ENCODE measurements at places on chromosomes 7 and 10. TPM values are rescaled to one million over a fixed set of nuclear protein-coding genes. Genes with fewer than 3 reads are reported as not detected.

- no peak for DNase-seq
Measured at GRCh38 chr10:59838085-59838789, 68.1 kb downstream of the CCDC6 start.

GRCh38 chr10:86077871-86078638 lies 288.5 kb downstream of the GRID1 start:
- peak; percentile 8 for DNase-seq

GRCh38 chr7:37027557-37028341 lies 303.5 kb upstream of the AOAH start:
- DNase-seq, result no peak

IDI1 gene
- 47.3 TPM for polyA plus RNA-seq

- DNase-seq, result no peak
Measured at GRCh38 chr7:131010717-131011431, 276.9 kb upstream of the KLF14 start.

DNA sequence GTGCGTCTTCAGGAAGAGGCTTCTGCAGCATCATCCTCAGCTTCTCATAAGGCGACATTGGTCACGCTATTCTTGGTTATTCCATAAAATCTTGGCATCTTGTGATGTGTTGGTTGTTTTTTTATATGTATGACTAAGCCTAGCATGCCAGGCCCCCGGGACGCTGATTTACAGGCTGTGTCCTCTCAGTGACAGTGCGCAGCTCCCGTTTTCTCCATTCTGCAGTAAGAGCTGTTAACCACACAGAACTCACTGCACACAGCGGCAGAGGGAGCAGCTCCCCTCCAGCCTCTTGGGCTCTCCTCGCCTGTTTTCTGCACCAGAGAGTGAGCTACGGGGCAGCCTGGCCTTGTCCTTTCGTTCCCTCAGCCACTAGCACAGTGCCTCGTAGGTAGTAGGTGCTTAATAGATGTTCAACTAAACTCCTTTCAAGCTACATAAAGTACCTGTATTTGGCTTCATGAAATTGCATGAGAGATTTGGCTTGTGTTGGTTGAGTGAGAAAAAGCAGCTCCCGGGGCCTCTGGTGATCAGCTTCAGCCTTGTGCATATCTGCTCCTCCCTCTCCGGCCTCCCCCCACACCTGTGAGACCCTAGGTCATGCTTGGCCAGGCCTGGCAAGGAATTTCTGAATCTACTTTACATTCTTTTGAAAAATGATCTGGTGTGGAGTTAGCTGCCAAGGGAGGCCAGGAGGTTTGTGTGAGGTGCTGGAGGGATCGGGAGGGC lies 116.2 kb downstream of the WDR37 start:
- DNase-seq, result no peak

DNA sequence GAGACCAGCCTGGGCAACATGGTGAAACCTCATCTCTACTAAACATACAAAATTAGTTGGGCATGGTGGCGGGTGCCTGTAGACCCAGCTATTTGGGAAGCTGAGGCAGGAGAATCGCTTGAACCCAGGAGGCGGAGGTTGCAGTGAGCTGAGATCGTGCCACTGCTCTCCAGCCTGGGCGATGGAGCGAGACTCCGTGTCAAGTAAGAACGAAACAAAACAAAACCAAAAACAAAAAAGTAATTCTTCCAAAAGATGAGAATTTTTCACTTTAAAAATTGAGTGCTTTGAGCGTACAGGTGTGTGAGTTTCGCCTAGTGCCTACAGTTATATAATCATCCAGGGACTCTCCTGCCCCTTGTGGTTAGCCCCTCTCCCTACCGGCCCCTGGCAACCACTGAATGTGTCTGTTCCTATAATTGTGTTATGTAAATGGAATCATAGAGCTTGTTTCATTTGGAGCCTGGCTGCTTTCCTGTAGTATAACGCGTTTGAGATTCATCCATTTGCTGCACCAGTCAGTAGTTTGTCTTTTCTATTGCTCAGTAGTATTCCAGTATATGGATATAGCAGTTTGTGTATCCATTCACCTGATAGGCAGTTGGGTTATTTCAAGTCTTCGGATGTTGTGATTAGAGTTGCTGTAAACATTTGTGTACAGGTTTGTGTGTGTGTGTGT lies 80.0 kb downstream of the RBM33 start:
- DNase-seq, result no peak

STMP1 gene
- polyA plus RNA-seq, result 55.7 TPM

DNA sequence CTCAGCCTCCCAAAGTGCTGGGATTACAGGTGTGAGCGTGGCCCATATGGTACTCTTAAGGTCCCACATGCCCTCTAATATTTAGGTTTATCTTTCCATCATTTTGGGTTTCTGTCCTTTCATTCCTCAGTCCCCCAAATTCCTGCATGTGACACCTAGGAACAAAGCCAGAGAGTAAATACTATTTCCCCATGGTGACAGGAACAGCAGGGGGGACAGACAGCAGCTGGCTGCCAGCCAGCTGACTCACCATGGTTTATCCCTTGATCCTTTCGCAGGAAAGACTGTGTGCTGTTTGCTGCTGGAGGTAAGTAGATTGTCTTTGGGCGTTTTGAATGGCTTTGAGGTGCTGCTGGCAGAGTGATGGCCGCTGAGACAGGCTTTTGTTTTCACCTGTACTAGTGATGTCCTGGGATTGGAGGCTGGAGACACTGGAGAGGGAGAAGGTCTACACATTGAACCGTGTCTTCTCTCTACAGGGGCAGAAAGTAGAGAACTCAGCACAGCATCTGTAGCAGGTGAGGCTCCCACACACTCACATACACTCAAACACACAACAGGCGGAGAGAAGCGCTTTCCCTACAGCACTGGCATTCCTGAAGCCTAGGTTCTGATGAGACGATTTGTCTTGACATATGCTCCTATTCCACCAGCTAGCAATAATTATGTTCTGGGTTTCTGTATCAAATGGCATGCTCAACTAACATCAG lies 83.7 kb upstream of the EFCAB10 start:
- DNase-seq, result no peak

ACSM6 gene
- not detected for polyA plus RNA-seq

GRCh38 chr7:82110146-82110840 lies 333.3 kb downstream of the CACNA2D1 start:
- DNase-seq, result no peak

DNA sequence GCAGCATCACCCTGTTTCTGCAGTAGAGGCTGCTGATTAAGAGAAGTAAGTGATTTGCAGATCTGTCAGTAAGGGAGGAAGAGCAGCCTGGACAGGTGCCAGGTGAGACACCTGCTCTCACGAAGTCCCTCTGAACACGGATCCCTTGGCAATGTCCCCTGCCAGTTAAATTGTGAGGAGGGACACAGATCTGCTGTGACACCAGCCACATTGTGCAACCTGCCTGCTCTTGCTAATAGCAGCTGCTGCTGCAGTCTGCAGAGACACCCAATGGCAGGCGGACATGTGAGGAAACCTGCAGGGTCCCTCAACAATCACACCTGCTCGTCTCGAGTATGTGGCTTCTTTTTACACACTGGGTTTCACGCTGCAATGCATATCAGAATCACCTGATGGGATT lies 31.9 kb downstream of the ANXA11 start:
- DNase-seq, result no peak

- peak; percentile 48 for DNase-seq
Measured at GRCh38 chr10:58651040-58651439, 138.4 kb downstream of the BICC1 start.

ARMC3 gene
- not detected for polyA plus RNA-seq

ENTPD1 gene
- polyA plus RNA-seq, result 16.2 TPM

DNA sequence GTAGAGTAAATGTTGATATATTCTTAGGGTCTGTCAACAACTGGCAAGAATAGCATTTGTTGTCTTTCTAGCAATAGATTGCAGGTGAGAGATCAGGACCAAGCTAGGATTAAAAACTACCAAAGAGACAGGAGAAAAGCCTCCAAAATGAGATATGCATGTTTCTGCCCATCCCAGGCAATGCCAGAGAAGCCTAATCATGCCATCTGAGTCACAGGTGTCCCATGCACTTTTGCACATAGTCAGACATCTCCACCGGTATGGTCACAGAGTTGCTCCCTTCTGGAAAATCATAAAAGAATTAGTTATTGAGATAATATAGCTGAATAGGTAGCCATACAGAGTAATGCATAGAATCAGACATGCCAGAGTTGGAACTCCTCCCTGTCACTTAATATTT lies 50.6 kb downstream of the PDK4 start:
- no peak for DNase-seq

C10orf71 gene
- polyA plus RNA-seq, result 19.5 TPM

DNA sequence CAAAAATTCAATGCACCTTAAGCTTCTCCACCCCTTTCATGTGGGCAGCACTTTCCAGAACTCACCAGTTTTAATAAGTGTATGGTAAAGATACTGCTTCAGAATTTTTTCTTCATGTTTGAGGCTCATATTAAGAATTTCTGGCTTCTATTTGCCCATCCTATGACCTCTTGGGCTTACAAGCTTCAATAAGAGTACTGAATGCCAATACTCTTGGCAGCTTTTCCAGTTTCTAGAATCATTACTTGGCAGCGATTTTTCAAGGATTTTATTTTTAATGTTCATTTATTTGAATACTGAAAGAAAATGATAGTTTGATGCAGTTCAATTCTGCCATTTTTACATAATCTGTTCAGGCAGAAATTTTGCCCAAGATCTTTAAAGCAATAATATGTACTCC lies 242.1 kb upstream of the KCND2 start:
- peak; percentile 5 for DNase-seq

CDK13 gene
- polyA plus RNA-seq, result 50.8 TPM

- no peak for DNase-seq
Measured at GRCh38 chr10:44955413-44956070, 4.1 kb upstream of the RASSF4 start.

SPDYE2 gene
- 1.4 TPM for polyA plus RNA-seq

DNA sequence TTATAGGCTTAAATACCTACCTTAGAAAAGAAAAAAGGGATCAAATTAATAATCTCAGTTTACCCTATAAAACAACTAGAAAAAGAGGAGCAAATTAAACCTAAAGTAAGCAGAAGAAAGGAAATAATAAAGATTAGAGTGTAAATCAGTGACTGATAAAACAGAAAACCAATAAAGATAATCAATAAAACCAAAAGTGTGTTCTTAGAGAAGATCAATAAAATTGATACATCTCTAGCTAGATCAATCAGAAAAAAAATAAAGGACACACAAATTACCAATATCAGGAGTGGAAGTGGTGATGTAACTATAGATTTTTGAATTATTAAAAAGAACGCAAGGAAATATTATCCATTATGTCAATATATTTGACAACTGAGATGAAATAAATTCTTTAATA lies 69.2 kb upstream of the NAMPT start:
- no peak for DNase-seq

GIMAP7 gene
- polyA plus RNA-seq, result 9.0 TPM

GRCh38 chr10:48818861-48819520 lies 120.6 kb downstream of the LRRC18 start:
- DNase-seq, result no peak

DNA sequence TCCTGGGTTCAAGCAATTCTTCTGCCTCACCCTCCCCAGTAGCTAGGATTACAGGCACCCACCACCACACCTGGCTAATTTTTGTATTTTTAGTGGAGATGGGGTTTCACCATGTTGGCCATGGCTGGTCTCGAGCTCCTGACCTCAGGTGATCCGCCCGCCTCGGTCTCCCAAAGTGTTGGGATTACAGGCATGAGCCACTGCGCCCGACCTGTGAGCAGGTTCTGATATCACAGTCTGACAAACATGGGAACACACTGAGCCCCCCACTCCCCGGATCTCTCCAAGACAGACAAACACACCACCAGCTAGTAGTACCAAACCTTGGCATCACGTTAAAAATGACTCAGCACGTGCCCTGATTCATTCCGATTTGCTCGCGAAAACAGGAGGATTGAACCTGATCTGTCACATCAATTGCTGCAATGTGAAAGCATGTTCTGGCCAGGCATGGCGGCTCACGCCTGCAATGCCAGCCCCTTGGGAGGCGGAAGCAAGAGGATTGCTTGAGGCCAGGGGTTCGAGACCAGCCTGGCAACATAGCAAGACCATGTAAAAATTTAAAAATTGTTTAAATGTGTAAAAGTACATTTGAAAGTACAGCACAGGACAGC lies 106.5 kb downstream of the SMURF1 start:
- DNase-seq, result no peak

PRSS2 gene
- polyA plus RNA-seq, result not detected

Data from muscle of arm (tissue), 14 donors.